ENCODE measurements at places on chromosomes 2 and 18. TPM values are rescaled to one million over a fixed set of nuclear protein-coding genes. Genes with fewer than 3 reads are reported as not detected.

The MERTK gene
- total RNA-seq, result 4.4 TPM

DNA sequence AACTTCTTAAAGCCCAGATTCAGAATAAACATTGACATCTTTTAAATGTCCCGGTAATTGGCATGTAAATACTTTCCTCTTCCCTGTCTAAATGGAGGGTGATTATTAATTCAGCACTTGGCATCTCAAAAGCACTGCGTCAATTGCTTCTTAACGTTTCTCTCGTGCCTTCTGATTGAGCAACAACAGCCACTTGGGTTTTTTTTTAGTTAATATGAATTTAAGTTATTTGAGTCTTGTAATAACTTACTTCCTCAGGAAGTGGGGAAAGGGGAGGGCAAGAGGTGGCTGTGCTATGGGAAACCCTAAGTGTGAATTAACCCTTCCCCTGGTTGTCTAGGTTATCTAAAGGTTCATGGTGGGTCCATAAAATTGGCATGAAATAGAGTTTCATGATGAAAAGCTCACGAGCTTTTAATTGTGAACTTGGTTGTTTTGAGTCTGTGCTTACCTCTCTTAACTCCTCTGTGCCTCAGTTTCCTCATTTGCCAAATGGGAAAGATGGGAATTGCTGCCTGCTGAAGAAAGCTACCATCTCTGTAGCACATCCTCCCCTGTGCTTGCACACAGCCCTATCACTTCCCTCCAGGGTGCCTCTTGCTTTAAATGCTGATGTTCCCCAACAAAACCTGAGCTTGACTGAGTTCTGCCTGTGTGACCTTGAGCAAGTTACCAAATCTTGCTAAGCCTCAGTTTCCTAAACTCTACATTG lies 126.3 kb upstream of the BCL2L11 start:
- DNase-seq, result no peak

- DNase-seq, result no peak
Measured at GRCh38 chr2:225937625-225938187, 538.2 kb downstream of the NYAP2 start.

The ALK gene
- total RNA-seq, result 0.50 TPM

The SPP2 gene
- not detected for total RNA-seq

The MPV17 gene
- total RNA-seq, result 48.8 TPM

The ANKRD44 gene
- total RNA-seq, result 7.1 TPM

The C1QL2 gene
- not detected for total RNA-seq

DNA sequence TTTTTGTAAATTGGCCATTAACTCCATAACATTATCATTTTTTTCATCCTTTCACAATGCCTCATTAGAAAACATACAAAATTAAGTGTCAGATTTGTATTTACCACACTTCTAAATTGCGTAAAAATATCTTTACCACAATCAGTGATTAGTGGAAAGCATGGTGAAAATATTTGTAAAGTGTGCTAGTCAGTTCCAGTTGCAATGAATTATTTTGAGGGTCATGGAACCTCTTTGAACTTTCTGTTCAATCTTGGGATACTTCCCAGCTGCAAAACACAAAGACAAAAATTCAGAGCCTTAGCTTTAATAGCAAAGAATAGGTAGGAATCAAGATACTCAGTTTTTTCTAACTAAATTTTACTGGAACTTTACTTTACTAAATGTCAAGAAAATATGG lies 4.0 kb upstream of the COL3A1 start:
- no peak for DNase-seq

The CNOT9 gene
- 19.8 TPM for total RNA-seq

GRCh38 chr18:50632895-50633515 lies 73.1 kb downstream of the MAPK4 start:
- no peak for DNase-seq

DNA sequence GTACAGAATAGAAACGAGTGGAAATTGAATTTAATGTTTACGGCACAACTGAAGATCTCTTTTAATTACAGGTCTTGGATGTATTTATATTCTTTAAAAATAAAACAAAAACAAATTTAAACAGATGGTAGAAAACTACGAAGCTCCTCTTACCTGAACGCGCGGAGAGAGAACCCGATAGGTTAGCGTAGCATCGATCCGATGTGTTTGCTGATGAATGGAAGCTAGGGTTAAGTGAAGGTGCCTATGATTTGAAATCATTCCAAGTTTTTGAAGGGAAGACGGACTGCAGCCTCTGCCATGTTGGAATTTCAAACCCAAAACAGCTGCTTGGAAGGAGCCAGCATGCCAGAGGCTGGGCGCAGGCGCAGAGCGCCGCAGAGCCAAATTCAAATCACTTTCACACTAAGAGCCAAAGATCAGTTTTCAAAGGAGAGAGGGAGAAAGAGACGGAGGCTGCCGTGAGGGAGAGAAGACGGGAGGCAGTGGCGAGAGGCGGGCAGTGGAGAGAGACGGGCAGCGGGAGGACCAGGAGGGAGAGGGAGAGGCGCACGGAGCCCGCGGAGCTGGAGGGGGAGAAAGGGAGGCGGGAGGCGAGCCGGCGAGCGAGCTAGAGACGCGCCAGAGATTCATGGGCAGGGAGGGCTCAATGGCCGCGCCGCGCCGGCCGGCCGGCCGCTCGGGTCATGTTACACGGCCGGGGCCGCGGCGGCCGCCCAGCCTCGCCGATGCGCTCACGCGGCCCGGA lies at the start of gene FIGN:
FIGN (minus strand) TSS at position 324 of the 748 bp plus-strand sequence. CDS start 1,081 bp downstream, outside the sequence.
- DNase-seq, result peak; percentile 85

DNA sequence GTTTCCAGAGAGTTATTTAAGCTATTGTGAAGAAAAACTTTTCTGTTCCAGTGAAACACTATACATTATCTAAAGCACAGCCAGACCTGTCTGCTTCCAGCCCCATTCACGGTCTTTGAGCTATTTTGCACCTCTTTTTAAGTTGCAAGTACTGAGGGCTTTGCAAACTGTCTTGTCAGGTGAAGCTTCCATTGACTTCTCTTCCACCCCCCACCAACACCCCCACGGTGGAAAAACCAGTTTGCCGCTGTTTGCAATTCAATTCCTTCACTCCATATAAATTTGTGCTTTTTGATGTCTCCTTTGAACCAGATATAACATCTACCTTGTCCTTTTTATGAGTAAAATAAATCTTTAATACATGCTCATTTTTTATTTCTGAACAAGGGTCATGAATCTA lies 15.7 kb downstream of the B3GNT7 start:
- no peak for DNase-seq

DNA sequence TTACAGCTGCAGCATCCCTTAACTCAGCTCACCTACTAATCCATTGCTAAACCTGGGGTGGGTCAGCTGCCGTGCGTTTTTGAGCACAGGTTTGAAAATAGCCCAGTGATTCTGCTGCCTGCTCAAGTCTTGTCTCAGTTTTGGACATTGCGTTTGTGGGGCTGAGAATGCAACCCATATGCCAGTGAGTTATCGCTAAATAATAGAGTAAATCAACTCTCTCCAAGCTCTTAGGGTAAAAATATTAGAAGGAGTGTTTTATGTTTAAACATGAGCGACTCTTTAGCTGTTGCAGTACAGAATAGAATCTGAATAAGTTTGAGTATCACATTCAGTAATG lies 2.1 kb downstream of the TSHZ1 start:
- DNase-seq, result no peak

The CRYGC gene
- total RNA-seq, result not detected

DNA sequence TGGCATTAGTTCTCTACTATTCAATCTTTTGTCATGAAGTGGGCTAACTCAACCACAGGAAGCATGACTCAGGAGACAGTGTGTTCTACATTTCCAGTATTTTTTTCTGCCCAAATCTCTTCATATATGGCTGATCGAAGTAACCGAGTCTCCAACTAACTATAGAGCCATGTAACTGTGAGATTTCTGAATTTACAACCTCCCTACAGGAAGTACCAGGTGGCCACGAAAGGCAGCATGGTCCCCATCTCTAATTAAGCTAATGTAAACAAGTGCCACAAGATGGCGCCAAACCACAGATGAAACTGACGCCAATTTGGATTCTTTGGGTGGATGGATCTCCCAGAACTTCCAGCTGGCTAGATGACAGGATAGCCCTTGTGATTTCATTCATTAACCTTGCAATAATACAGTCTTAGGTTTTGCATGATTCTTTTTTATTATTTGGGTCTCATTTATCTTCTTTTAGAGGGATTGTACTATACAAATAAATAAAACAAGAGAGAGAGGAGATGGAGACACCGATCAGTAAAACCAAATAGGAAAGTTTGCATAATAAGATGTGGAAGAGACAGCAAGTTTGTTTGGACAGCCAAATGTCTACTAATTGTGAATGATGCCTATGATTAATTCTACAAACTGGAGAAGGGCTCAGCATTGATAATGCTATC lies 18.3 kb upstream of the ARHGAP15 start:
- DNase-seq, result no peak

GRCh38 chr2:100784681-100785080 lies 35.3 kb upstream of the NPAS2 start:
- DNase-seq, result no peak

The KIF1A gene
- total RNA-seq, result 3.5 TPM

- peak; percentile 28 for DNase-seq
Measured at GRCh38 chr18:56402872-56403516, 235.4 kb downstream of the TXNL1 start.

DNA sequence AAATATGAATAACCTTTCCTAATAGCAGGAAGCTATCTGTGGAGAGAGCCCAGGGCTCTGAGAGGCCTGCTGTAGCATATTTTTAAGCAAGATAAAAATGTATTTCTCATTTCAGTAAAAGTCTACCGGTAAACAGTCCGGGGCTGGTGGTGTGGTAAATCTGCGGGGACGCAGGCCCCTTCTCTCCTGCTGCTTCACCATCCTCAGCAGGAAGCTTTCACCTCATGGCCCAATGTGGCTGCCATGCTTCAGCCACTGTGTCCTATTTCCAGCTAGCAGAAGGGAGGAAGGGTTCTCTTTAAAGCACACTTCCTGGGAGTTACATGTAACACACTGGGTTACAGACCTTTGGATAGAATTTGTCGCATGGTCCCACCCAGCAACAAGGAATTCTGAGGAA lies 79.5 kb upstream of the ODC1 start:
- no peak for DNase-seq

GRCh38 chr2:200756618-200757321 lies 54.9 kb upstream of the BZW1 start:
- DNase-seq, result no peak

GRCh38 chr2:70767079-70767698 lies 811 bp downstream of the ADD2 start:
- no peak for DNase-seq

DNA sequence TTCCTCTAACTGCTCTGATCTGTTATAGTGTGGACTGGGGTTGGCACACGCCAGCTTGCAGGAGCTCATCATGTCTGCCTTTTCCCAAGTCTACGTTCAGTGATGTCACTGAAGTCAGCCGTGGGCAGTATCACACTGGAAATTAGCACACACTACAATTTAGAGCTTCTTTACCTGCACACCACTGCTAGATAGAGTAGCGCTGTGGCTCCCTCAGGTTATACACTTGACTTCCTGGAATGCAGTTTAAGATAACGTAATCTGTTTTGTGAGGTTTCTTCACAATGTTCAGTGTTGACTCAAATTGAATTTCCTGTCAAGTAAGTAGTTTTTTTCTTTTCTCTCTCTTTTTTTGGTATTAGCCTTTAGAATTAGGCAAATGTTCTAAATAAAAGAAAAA lies 487.2 kb downstream of the DCDC2C start:
- no peak for DNase-seq

The GALNT13 gene
- total RNA-seq, result 0.30 TPM

GRCh38 chr2:178491612-178492011 lies 11.4 kb downstream of the PLEKHA3 start:
- DNase-seq, result no peak

The SLC5A7 gene
- 0.05 TPM for total RNA-seq

GRCh38 chr18:3789525-3789924 lies 339.6 kb downstream of the TGIF1 start:
- no peak for DNase-seq

DNA sequence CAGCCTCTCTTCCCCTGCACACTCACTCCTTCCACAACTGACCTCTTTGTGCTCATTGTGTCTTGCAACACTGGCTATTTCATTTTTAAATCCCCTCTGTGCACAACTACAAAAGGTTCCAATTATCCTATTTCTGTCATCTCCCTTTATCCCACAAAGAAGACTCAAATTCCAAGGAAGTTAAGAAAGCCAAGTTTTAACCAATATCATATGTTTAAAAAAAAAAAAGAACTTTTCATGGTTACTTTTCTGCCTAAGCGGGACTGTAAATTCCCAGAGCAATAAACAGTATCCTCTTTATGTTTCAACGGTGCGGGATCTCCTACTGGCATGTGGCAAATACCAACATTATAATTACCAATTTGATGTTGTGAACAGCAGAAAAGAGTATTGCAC lies 83.8 kb downstream of the DOCK10 start:
- DNase-seq, result no peak

- no peak for DNase-seq
Measured at GRCh38 chr2:119671016-119671415, 8.0 kb upstream of the TMEM177 start.

The SCN9A gene
- 1.1 TPM for total RNA-seq

DNA sequence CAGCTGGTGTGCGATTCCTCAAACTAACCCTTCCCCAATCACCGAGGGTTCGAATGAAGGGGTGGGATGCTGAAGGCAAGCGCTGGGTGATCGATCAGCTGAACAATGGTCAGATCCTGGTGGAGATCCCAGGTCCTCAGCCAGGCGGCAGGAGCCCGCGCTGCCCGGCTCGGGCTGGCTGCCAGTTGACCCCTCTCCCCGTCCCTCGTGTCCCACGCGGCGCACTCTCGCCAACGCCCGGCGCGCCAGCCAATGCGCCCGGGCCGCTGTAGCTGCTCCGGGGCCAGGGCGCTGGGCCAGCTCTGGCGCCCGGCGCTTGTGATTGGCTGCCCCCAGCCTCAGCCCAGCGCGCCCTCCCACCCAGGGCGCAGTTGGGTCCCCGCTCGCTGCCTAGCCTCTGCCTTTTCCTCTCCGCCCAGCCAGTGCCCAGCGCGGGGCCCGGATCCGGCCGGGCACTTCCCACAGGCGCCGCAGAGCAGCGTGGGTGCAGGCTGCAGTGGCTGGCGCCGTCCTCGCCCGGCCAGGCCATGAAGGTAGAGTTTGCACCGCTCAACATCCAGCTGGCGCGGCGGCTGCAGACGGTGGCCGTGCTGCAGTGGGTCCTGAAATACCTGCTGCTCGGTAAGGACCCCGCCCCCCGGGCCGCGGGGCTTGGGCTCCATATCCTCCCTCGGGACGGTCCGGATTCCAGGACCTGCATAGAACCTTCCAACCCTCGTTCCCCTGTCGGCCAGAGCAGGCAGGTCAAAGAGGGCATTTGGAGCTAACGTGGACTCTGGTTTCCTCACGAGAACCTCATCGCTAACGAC lies at the start of gene MOGAT1:
MOGAT1 (plus strand) TSS at position 400 of the 809 bp plus-strand sequence; CDS start at position 528, 128 bp downstream.
- DNase-seq, result peak; percentile 59

The TRIM43 gene
- not detected for total RNA-seq

- no peak for DNase-seq
Measured at GRCh38 chr2:171490577-171490976, 31.7 kb upstream of the CYBRD1 start.

- DNase-seq, result no peak
Measured at GRCh38 chr2:172100080-172100934, 2.4 kb downstream of the DLX2 start.

All from heart left ventricle (tissue), 16 donors.